ENCODE measurements at places on chromosomes 4 and X.

- no peak for DNase-seq
Observed at GRCh38 chr4:169745291-169745690, 12.5 kb downstream of the HPF1 start.

DNA sequence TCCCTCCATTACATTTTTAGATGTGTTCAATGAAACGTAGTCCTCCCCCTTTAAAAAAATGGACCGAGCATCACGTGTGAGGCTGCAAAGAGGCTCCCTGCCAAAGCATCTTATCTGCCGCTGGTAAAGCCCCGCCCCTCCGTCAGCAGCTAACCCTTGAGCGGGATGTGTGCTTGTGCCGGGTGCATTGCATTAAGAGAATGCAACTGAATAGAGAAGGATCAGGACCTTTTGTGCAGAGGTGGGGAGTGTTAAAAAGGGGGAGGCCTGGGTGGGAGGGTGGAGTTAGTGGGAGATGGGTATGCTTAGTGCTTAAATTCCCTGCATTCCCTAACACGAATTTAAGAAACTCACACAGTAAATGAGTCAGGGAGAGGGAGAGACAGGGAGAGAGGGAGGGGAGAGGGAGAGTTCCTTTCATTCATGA lies 66.0 kb downstream of the TBL1X start:
- peak; percentile 80 for DNase-seq

DNA sequence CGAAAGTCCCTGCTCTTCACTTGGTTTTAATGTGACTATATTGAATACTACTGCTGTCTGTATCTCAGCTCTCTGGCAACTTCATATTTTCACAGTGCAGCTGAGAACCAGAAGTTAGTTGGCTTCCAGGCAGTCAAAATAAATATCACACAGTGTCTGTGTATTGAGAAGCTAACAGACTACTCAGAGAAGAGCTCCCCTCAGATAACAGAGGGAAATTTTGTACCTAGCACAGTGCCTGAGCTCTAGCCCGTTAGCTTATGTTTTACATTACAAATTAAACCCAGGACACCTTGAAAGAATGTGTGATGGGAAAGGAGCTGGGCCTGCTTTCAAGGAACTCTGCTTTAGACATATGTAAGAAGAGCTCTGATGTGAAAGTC lies 22.7 kb downstream of the JADE1 start:
- DNase-seq = no peak

- DNase-seq = no peak
Observed at GRCh38 chrX:18898492-18898891, 85.4 kb downstream of the PHKA2 start.

Data from adrenal gland (tissue), 19 donors.